Glutamatergic neuron (in vitro differentiated cells): ENCODE measurements at places on chromosomes 12 and 14. TPM values are rescaled to one million over a fixed set of nuclear protein-coding genes. Genes with fewer than 3 reads are reported as not detected.

DNA sequence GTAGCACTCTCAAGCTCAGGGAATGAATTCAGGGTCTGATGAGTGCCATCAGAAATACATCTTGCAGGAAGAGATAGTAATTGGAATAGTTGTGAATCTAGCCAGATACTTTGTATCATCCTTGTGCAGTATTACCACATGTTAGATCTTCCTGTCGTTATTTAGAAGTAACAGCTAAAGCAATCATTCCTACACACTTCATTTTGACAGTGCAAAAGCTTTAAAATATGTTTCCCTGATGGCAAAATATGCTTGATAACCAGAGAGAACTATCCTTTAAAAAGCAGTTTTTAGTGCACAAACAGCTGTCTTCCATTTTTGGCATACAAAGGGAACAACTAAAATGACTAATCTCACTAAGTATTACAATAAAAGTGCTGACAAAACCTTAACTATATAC, 149.5 kb upstream of the SLC38A2 start:
- no peak for DNase-seq
- H3K36me3 ChIP-seq: no peaks in the 10 kb centered on the region
- no peak overlapping the region for H3K4me3 ChIP-seq
- no peaks in the 10 kb centered on the region for H3K27me3 ChIP-seq
- H3K27ac ChIP-seq: peak overlapping the region; percentile 24

DNA sequence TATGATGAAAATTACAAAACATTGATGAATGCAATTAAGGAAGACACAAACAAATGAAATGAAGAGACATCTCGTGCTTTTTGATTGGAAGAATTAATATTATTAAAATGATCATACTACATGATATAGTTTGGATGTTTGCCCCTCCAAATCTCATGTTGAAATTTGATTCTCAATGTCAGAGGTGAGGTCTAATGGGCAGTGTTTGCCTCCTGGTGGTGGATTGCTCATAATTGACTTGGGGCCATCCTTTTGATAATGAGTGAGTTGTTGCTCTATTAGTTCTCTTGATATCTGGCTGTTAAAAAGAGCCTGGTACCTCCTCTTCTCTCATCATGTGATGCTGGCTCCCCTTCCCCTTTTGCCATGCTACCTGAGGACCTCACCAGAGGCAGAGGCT, 56.7 kb downstream of the CD163L1 start:
- no peaks in the 10 kb centered on the region for H3K4me1 ChIP-seq
- no peak for DNase-seq
- H3K36me3 ChIP-seq: peaks cover 19% of the 10 kb centered on the region
- no peaks in the 10 kb centered on the region for H3K27me3 ChIP-seq
- no peak overlapping the region for H3K4me3 ChIP-seq

DNA sequence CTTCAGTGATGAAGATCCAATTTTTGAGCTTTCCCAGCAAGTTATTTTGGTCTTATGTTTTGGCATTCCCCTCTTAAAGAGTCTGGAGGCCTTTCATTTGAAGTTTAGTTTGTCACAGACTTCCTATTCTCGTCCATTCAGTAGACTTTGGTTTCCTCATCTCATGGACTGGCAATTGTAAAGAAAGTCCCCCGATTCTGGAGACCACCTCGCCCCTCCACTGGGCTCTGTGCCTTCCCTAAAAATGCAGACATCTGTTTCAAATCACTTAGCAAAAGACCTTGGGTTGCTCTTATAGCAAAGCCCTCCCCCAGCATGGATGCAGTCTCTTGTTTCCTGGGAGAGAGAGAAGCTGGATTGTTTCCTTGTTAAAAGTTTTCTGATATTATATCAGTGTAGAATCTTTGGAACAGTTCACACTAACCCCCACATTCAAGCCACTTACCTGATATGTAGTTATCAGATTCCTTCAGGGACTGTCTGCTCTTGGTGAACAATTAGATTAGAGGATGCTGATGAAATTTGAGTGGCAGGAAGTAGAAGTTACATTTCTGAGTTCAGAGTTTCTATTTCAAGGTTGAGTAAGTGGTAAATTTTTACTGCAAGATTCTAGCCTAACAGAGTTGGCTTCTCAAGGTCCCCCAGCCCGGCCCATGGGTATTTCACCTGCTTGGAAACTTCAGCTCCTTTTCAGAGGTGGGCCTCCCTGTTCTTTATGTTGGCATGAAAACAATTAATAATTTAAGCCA, 56.3 kb downstream of the PLXNC1 start:
- no peak for DNase-seq
- no peaks in the 10 kb centered on the region for H3K27me3 ChIP-seq
- H3K4me1 ChIP-seq: no peaks in the 10 kb centered on the region
- H3K27ac ChIP-seq: no peak overlapping the region

GRCh38 chr12:61530456-61530855, 729.7 kb upstream of the USP15 start:
- no peaks in the 10 kb centered on the region for H3K36me3 ChIP-seq
- H3K27me3 ChIP-seq: no peaks in the 10 kb centered on the region
- H3K4me3 ChIP-seq: no peak overlapping the region
- DNase-seq: no peak
- no peak overlapping the region for H3K27ac ChIP-seq

DNA sequence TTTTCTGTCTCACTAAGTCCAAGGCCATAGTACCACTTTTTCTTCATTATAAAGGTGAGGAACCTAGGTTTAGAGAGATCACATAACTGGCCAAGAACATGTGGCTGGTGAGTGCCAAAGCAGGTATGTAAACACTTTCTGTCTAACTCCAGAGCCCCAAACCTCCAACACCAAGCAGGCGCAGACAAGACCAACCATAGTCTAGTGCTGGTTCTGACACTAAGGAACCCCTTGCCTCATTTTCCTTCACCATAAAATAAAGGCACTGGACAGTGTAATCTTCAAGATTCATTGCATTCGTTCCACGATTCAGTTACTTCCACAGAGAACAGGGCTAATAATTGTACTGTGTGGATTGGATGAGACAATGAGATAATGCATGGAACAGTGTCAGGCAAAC, 71.0 kb downstream of the NPAS3 start:
- no peaks in the 10 kb centered on the region for H3K36me3 ChIP-seq
- no peak for DNase-seq
- H3K27me3 ChIP-seq: no peaks in the 10 kb centered on the region
- H3K27ac ChIP-seq: no peak overlapping the region
- no peak overlapping the region for H3K4me3 ChIP-seq

DNA sequence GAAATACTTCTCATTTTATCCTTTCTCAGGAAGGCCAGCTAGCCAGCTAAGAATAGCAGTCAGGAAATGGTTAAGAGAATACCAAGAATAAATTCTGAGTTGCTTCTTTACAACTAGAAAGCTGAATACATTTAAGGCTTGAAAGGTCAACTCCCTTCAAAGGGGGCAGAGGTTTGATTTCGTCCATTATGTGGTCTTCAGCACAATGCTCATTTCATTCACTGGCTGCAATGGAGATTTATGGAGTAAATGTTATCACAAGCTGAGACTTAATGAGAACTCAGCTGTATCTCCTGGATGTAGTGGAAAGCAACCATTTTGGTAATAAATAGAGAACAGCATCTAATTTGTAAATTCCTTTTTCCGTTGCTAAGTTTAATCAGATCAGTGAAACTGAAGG, 265.0 kb upstream of the FKBP4 start:
- H3K27me3 ChIP-seq: peaks cover 8% of the 10 kb centered on the region
- no peak overlapping the region for H3K4me3 ChIP-seq
- DNase-seq: no peak
- H3K4me1 ChIP-seq: peaks cover 12% of the 10 kb centered on the region
- H3K36me3 ChIP-seq: no peaks in the 10 kb centered on the region
- no peak overlapping the region for H3K27ac ChIP-seq

DNA sequence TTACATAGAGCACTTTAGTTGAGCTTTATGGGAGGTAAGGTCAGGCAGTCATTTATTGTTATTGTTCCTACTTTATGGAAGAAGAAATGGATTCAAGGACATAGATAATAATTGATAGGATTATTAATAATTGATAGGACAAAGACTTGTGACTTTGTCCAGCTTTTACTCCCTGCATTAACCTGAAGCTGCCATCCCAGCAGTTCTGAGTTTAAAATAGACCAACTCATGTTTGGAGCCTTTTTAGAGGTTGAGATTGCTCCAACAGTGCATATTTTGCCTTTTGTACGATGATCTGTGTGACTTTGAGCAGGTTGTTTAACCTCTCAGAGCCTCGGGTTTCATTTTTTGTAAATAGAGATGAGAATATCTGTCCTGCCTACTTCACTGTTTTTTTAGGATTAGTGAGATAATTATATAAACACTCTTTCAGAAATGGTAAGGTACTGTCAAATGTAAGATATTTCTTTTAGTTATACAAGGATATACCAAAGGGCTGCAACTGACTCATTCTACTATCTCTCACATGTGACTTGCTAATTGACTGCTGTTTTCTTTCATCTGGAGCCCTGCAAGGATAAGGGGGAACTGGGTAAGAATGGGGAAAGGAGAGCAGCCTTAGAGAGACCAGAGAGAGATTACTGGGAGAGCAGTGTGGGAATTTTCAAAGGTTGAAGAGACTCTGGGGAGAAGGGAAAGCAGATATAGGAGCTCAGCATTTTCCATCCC, 15.3 kb downstream of the WDR20 start:
- no peak for DNase-seq
- no peak overlapping the region for H3K4me3 ChIP-seq
- H3K27me3 ChIP-seq: no peaks in the 10 kb centered on the region

GRCh38 chr14:37969511-37969979, 238.2 kb upstream of the SSTR1 start:
- DNase-seq: no peak
- no peak overlapping the region for H3K4me3 ChIP-seq
- H3K36me3 ChIP-seq: no peaks in the 10 kb centered on the region
- H3K27ac ChIP-seq: no peak overlapping the region

DNA sequence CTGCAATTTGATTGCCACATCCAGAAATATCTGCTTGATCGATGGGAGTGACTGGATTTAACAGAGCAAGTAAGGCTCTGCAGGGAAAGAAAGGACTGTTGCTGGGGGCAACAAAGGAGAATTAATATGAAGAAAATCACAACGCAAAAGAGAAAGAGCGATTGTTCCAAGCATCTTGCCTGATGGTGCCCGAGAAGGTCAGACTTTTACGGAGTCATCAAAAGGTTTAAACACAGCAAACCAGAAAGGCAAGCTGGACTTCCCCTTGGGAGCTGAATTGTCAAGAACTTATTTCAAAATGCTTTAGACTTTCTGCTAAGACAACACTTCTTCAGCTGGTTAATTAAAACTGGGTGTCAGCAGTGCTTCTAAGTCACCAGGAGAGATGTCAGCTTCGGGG, 791.5 kb downstream of the MED13L start:
- H3K27ac ChIP-seq: no peak overlapping the region
- no peak overlapping the region for H3K4me3 ChIP-seq
- no peaks in the 10 kb centered on the region for H3K4me1 ChIP-seq
- peaks cover 1% of the 10 kb centered on the region for H3K27me3 ChIP-seq

DNA sequence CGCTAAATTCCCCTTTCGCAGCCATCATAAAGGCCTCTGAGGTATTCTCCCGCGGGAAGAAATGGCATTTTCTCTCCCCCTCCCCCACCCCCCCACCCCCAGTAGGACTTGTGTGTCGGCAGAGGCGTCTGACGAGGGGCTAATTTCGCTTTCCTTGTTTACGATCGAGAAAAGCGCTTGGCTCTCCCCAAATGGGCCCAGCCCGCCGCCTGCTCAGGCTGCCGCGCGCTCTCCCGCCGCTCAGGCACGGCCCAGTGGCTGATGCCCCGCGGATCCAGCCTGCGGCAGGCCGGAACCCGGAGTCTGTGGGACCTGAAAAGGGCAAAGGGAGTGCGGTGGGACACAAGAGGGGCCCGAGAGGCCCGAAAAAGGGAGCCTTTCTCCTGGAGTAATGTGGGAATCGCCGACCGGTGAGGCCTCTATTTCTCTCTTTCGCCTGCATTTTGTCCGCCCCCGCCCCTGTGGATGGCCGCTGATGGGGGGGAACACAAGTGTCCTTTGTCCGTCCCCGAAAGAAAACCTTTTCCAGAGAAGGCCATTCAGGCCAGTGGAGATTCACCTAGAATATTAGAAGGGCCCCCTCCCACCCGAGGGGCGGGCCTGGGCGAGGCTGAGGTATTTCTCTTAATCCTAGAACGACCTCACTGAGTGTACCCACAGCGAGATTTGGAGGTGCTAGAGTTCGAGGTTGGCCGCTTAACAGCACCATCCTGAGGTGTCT, 9.0 kb upstream of the HOXC6 start:
- H3K4me3 ChIP-seq: no peak overlapping the region
- no peak for DNase-seq
- no peaks in the 10 kb centered on the region for H3K36me3 ChIP-seq
- peaks cover 9% of the 10 kb centered on the region for H3K4me1 ChIP-seq
- H3K27me3 ChIP-seq: peaks cover 40% of the 10 kb centered on the region
- H3K27ac ChIP-seq: no peak overlapping the region

- no peak for DNase-seq
- H3K4me3 ChIP-seq: peak overlapping the region; percentile 22
- H3K27ac ChIP-seq: no peak overlapping the region
- H3K36me3 ChIP-seq: peaks cover under 1% of the 10 kb centered on the region
Measured at GRCh38 chr14:68589447-68590200, 203.2 kb downstream of the ZFP36L1 start.

- H3K27me3 ChIP-seq: peaks cover 6% of the 10 kb centered on the region
- no peak overlapping the region for H3K4me3 ChIP-seq
- no peak for DNase-seq
- no peaks in the 10 kb centered on the region for H3K36me3 ChIP-seq
- H3K27ac ChIP-seq: no peak overlapping the region
Measured at GRCh38 chr12:10741845-10742244, 18.7 kb upstream of the YBX3 start.

DNA sequence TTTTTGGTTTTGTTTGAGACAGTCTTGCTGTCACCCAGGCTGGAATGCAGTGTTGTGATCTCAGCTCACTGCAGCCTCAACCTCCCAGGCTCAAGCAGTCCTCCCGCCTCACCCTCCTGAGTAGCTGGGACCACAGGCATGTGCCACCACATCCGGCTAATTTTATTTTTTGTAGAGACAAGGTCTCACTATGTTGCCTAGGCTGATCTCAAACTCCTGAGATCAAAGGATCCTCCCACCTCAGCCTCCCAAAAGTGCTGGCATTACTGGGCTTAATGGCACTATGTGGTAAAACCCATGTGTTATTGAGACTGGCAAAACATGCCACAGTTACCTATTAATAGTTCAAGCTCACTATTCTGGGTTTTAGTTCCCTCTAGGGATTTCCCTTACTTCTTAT, 51.2 kb upstream of the KCNH3 start:
- no peaks in the 10 kb centered on the region for H3K36me3 ChIP-seq
- H3K4me3 ChIP-seq: no peak overlapping the region
- H3K27ac ChIP-seq: no peak overlapping the region
- H3K4me1 ChIP-seq: peaks cover 13% of the 10 kb centered on the region

Gene TAS2R19
- total RNA-seq: 7.9 TPM

Gene OR6C76
- total RNA-seq: not detected

Gene MMP17
- 65.8 TPM for total RNA-seq

Gene CLEC1A
- not detected for total RNA-seq

Gene PSEN1
- total RNA-seq: 79.7 TPM

Gene CACNA2D4
- not detected for total RNA-seq

Gene IGF1
- not detected for total RNA-seq

Gene TPH2
- 0.34 TPM for total RNA-seq

Gene PLEKHH1
- total RNA-seq: 32.4 TPM
